Bronchial smooth muscle cell (primary cell): ENCODE measurements at places on chromosomes 3 and 15. TPM values are rescaled to one million over a fixed set of nuclear protein-coding genes. Genes with fewer than 3 reads are reported as not detected.

LDHAL6B gene
- not detected in 2 replicates for total RNA-seq

SPTBN5 gene
- 0.16 and 0.17 TPM in 2 replicates for total RNA-seq

ALDH1L1 gene
- not detected in 2 replicates for total RNA-seq

SLC9C1 gene
- total RNA-seq, result not detected in 2 replicates

GOLGA6L10 gene
- total RNA-seq, result 0.86 and 1.1 TPM in 2 replicates

CADM2 gene
- 1.6 TPM in 1 of 2 replicates, not detected in the other for total RNA-seq

PYGO1 gene
- total RNA-seq, result 6.3 and 7.4 TPM in 2 replicates

AQP9 gene
- total RNA-seq, result not detected in 2 replicates

SAMD7 gene
- total RNA-seq, result not detected in 2 replicates
